ENCODE measurements at places on chromosomes 3 and 15. TPM values are rescaled to one million over a fixed set of nuclear protein-coding genes. Genes with fewer than 3 reads are reported as not detected.

GRCh38 chr3:188389711-188390342 lies 235.9 kb downstream of the LPP start:
- DNase-seq, result no peak

DNA sequence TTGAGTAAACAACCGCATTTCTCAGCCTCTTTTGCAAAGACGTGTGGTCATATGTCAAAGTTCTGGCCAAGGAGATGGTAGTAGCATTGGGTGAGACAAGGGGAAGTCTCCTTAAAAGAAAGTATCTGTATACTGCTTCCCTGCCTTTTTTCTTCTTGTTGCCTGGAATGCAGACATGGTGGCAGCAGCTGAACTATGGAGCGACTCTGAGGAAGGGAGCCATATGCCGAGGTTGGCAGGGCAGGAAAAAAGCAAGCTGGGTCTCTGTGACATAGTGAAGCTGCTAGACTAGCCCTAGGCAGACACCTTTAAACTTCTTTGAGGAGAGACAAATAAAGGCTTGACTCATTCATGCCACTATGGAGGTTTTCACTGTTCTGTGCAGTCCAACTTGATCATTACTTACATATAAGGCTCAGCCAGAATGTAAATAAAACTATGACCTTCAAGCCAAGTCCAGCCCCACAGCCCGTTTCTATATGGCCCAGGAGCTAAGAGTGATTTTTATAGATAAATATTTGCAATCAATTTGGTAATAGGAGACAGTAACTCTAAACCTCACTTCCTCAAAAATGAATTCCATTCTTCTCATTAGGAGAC lies 30.6 kb upstream of the PRICKLE2 start:
- no peak for DNase-seq

GRCh38 chr3:102619361-102619760 lies 184.5 kb downstream of the ZPLD1 start:
- no peak for DNase-seq

The FANCI gene
- total RNA-seq, result 39.1 TPM
